ENCODE measurements at places on chromosomes 5 and 9.

GRCh38 chr9:93291536-93292287, 107.8 kb downstream of the WNK2 start:
- DNase-seq, result no peak

DNA sequence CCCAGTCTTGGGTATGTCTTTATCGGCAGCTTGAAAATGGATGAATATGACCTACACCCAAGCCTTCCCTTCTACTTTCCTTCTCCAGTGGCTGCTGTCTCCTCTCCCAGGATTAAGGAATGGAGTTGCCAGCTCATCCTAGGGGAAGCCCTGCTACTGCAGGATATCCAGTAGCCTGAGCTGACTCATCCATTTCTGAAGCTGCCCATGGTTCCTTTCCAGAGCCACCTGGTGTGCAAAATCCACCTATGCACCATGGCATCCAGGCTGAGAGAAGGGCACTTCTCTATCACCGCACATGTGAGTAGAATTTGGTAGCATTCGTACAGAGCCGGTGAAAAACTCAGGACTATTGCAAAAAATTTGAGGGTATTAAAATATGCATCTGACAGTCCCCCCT, 290.8 kb downstream of the YTHDC2 start:
- no peak for DNase-seq

- no peak for DNase-seq
Measured at GRCh38 chr9:91750343-91750742, 199.7 kb downstream of the ROR2 start.

DNA sequence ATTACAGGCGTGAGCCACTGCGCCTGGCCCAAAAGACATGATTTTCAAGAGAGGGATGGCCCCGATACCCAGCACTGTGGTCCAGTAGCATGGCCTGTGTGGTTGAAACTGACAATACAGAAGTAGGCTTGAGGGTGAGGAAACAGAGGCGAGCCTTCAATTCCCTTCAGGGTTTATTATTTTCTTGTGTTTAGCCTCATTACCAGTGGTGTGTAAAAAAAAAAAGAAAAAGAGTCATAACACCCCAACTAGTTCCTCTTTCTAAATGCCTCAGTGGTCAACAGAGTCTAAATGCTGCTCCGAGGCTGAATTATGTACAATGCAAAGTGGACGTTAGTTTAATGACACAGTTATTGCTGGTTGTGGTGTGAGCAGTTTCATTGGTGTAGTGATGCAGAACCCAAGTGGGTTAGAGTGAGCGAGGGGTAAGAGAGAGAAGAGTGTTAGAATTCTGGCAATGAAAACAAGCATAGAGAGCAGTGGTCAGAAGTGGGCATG, 58.8 kb downstream of the SNX30 start:
- no peak for DNase-seq

GRCh38 chr5:64767959-64768357, 533 bp downstream of the SREK1IP1 start:
- no peak for DNase-seq

GRCh38 chr9:132249123-132249522, 87.3 kb downstream of the NTNG2 start:
- DNase-seq, result peak; percentile 83
